Stimulated activated CD4-positive, alpha-beta T cell treated with anti-CD3 and anti-CD28 coated beads, Interleukin-2, amount 100 ng/mL, for 48 hours (primary cell): ENCODE measurements at places on chromosomes 4 and X.

DNA sequence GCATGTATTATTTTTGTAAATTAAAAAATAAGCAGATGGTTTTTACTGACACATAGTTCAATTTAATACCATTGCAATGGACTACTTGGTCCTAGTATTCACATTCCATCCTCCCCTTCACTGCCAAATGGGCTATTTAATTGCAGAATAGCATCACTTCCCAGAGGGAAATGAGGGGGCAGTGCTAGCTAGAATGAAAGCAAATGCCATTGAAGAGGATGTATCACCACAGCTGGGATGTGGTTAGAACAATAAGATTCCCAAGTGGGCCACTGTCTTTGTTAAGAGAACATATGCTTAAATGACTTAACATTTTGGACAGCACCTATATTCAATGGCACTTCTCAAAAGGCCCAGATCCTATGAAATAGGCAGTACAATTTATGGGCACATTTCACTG lies 224.7 kb downstream of the RBMX2 start:
- DNase-seq: no peak

- DNase-seq: no peak
These were observed 375.2 kb upstream of the CPEB2 start for GRCh38 chr4:14627038-14627437.

DNA sequence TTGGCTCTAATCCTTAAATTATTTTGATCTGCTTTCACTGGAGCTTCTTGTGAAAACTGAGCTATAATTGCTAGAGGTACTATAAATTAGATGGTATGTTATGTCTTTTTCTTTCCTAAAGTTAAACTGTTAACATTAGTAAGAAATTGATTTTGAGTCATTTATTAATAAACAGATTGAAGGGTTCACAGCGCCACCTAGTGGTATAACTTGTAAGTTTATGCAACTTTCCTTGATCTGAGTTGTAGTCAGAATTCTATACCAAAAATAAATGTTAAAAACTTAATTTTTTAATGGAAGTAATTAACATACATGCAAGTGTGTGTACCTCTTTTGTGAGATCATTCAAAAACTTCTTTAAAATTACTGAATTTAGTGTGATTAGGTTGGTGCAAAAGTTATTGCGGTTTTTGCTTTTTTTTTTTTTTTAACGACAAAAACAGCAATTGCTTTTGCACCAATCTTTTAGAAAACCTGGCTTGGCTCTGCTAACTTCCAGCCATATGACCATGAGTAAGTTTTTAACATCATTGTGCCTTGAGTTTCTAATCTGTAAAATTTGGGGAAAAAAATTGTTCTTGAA lies 151.5 kb downstream of the CENPC start:
- peak; percentile 7 for DNase-seq

DNA sequence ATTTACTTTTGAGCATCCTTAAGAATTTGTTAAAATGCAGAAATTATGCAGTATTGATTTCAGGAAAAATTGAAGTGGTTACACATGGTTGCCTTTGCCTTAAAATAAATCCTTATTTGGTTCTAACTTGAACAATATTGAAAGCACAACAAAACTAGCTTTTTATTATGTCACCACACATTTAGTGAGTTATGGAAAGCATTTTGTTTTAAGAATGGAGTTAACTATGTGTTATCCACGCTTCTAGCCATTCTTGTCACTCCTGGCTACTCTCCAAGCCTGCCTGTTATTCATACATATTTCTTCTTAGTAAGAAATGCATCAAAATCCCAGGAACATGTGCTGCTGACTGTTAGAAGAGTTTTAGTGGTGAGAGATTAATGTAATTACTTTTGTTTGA lies 73.9 kb downstream of the FAT4 start:
- DNase-seq: no peak

DNA sequence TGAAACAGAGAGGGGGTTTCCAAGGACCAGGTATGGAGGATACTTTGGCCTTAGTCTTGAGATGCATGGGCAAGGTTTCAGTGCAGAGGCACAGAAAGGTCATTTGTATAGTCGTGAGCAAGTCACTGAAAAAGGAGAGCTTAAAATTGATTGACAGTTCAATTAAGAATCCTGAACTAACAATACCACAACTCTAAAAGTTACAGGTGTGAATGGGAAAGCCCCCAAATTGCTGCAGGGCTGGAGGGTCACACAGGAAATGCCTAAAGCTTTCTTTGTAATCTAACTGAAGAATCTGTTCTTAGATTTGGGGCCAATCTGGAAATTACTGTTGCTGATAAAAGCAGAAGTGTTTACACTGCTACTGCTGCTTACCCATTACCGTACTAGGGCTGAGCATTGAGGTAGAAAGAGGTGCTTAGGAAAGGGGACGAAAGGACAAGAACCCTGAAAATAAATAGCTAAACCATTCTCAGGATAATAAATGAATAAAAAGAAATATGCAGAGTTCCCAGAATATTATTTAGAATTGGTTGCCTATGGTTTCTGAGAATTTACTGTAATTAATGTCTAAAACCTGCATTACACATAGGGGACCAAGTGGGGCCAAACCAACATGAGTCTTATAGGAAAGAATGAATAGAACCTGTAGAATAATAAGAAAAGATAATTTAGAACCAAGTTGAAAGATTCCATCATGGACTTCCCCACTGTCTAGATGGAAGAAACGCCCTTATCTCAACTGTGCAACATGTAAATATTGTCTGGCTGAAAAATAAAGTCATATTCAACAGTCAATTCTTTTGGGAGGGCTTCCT lies 91.9 kb upstream of the PPP1R2C start:
- DNase-seq: no peak

- DNase-seq: no peak
These were observed 69.3 kb upstream of the UGT2B7 start for GRCh38 chr4:69026974-69027373.

GRCh38 chr4:101753721-101754120 lies 36.8 kb upstream of the BANK1 start:
- DNase-seq: no peak

DNA sequence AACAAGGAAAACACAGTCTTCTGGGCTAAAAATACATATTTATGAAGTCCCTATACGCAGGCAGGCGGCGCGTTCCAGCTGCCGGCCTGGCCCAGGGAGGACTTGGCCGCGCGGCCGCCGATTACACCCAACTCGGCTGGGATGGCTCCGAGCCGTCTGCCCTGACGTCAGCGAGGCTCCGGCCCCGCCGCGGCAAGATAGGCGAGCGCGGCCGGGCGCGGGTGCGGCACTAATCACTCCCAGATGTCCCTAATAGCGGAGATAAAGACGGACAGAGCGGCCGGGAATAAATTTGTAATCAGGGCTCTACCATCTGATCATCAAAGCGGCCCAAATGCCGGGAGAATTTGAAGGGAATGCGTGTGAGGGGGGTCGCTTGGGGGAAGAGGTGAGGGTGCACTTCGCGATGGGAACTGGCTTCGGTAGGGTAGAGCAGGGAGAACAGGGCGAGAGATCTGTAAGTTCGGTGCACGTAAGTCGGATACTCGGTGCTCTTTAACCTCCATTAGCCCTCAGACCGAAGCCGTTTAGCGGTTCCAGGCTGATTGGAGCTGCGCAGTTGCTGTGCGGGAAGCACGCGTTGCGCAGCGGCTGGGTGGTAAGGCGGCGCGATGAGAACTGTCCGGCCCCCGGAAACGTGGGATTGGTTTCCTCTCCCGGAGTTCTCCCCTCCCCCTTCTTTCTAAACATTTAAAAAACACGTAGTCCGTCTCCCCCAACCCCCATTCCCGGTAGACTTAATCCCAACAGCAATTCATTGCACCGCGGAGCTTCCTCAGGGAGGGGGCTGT lies 7.7 kb downstream of the HAND2 start:
- DNase-seq: no peak

DNA sequence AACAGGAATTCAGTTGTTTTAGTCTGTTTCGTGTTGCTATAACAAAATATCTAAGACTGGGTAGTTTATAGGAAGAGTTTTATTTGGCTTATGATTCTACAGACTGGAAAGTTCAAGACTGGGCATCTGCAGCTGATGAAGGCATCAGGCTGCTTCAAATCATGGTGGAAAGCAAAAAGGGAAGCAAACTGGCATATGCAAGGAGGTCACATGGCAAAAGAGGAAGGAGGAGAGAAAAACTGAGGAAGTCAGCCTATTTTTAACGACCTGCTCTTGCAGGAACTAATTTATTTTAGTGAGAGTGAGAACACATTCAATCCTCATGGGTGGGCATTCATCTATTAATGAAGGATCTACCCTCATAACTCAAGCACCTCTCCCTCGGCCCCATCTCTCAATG lies 363.1 kb upstream of the HS3ST1 start:
- no peak for DNase-seq

DNA sequence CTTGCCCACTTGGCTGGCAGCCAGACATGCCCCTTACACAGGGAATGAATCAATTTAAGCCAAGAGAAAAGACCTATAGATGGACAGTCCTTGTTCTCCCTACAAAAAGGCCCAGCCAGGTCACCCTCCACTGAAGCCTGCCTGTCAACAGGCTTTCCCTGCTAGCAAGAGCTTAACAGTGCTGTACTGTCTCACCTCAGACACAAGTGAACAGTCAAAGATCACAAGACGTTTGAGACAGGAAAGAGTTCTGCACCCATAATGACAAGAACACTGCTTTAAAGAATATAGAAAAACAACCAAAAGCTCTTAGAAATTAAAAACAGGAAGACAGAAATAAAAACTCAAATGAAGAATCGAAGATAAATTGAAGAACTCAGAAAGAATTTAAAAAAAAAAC lies 4.6 kb downstream of the RNF175 start:
- no peak for DNase-seq

- DNase-seq: no peak
These were observed 6.7 kb downstream of the BBS12 start for GRCh38 chr4:122739174-122739573.

GRCh38 chr4:54015423-54016030 lies 48.9 kb downstream of the CHIC2 start:
- no peak for DNase-seq

DNA sequence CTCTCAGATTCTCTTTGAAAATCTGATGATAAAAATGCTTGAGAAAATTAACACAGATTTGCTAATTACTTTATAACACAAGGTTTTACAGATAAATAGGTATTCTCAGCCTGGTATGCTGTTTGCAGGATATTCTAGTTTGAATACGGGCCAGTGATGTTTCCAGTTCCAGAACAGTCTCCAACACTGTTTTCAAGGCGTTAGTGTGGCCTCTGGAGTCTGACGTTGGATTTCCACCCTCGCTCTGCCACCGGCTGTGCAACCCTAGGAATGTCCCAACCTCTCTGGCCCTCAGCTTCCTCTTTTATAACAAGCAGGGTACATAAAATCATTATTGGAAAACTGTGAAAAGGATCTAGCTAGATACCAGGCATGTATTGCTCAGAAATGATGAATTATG lies 23.8 kb upstream of the CYP4V2 start:
- no peak for DNase-seq

- DNase-seq: no peak
These were observed 305 bp upstream of the MAB21L2 start for GRCh38 chr4:150581641-150582051.

GRCh38 chr4:177185579-177185978 lies 124.1 kb upstream of the NEIL3 start:
- no peak for DNase-seq

GRCh38 chrX:119194621-119195020 lies 41.5 kb upstream of the PGRMC1 start:
- DNase-seq: no peak

- no peak for DNase-seq
These were observed 221.8 kb downstream of the DACH2 start for GRCh38 chrX:86369847-86370630.

- no peak for DNase-seq
These were observed 212.2 kb upstream of the GPRIN3 start for GRCh38 chr4:89519771-89520320.

GRCh38 chr4:77047037-77047436 lies 28.8 kb downstream of the CCNI start:
- DNase-seq: no peak

DNA sequence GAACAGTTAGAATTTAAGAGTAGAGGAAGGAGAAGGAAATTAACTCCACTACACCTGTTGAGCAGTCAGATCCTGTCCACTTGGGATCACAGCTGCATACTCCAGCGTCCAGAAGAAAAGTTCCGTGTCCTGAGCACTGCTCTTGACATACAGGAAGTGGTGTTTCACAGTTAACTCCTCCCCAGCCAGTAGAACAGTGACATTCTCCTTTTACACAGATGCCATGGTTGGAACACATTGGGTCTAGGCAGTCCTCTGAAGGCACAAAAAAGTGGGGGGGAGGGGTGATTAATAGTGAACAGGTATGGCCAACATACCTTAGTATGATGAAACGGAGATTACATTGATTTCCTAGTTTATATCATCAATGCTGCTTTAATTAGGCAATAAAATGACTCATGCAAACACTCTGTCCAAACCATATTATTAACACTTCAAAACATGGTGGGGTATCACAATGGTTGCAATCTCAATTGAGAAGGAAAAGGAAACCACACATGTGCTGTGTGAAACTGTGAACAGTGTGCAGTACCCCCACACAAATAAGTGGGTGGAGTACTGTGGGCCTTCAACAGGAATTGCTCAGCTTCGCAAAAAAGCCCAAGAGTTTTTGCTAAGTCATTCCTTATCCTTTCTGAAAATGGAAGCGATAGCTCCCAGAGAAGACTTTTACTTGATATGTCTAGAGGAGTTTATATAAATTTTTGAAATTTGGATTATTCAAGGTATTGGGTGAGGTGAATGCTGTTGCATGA lies 295.6 kb downstream of the SH2D1A start:
- no peak for DNase-seq

DNA sequence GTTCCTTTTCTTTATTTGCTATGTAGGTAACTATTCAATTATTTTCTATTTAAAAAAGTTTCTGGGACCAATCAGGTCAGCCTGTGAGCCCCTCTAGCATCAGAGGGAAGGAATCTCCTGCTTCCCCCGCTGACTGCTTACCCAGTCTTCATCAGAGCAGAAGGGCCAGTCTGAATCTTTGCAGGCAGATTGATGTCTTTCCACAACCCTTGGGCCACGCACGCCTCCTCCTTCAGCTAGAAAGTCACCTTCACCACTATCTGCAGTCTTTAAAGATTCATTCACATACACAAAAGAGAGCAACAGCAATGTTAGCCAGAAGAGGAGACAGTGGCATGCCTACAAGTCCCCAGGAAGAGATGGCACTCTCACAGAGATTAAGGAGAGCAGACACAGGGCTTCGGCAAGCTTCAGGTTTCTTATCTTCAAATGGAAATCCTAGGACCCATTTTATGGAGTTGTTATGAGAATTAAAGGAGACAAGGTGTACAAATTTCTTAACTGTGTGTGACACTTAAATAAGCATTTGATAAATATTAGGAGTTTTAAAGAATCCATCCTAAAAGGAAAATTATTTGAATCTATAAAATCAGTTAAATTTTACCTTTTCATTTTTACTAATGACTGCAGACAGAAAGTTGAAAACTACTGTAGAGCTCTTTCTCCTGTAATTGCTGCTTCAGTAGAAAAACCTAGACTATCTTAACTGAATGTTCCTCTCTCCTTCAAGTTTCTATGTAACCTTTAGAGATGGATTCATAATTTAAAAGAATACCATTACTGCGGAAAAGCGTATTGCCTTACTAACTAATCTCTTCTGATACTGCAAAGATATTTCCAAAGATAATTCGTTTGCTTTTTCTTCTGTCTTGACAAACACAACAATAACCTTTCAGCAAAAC lies 995 bp downstream of the FGA start:
- DNase-seq: no peak
